ENCODE measurements at places on chromosomes 1 and 21.

GRCh38 chr1:2356911-2357845 is 34.2 kb downstream of the MORN1 start:
- ATAC-seq: no peak

GRCh38 chr21:39238275-39238674 is 55.0 kb upstream of the PSMG1 start:
- ATAC-seq: no peak

GRCh38 chr1:201014816-201015200 is 8.7 kb downstream of the KIF21B start:
- ATAC-seq: no peak

- peak; percentile 57 for ATAC-seq
Measured at GRCh38 chr1:42914092-42914627, 44.5 kb downstream of the SLC2A1 start.

DNA sequence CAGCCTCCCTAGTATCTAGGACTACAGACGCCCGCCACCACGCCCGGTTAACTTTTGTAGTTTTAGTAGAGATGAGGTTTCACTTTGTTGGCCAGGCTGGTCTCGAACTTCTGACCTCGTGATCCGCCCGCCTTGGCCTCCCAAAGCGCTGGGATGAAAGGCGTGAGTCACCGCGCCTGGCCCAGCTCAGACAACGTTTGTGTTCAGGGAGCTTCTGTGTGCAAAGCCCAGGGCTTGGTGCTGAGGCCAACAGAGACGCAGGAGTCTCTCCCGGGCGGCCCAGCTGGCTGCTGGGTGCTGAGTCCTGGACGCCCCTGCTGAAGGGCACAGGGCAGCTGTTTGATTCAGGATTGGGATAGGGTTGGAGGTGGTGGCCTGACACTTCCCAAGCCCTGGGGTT is 3.0 kb downstream of the PRKCZ start:
- ATAC-seq: no peak

DNA sequence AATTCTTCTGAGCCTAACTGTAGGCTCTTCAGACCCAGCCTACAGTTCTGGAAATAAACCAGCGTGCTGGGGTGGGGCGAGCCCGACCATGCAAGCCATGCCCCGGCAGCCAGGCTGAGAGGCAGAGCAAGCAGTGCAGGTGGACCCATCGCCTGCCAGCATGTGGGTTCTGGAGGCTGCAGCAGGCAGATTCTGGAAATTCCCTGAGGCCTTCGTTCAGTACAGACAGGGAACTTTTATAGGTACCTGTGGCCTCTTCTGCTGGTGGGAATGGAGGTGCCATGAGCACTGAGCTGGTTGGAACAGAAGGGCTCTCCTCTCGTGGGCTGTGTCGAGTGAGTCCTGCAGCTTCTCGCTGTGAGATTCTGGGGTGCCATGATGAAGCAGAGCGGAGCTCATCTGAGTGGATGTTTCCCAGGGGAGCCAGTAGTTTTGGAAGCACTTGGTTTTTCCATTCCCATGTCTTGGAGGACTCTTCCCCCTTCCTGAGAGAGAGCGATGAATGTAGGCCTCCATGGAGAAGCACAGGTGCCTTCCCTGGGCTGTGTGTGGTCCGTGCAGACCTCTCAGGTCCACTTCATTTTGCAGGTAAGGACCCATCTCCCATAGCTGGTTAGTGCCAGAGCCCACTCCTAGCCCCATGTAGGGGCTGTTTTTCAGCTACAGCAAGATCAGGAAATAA is 94.1 kb downstream of the PCBP3 start:
- ATAC-seq: no peak

GRCh38 chr1:183227422-183228346 is 41.6 kb downstream of the LAMC2 start:
- ATAC-seq: peak; percentile 56

- ATAC-seq: peak; percentile 35
Measured at GRCh38 chr1:208093754-208094719, 150.1 kb downstream of the PLXNA2 start.

DNA sequence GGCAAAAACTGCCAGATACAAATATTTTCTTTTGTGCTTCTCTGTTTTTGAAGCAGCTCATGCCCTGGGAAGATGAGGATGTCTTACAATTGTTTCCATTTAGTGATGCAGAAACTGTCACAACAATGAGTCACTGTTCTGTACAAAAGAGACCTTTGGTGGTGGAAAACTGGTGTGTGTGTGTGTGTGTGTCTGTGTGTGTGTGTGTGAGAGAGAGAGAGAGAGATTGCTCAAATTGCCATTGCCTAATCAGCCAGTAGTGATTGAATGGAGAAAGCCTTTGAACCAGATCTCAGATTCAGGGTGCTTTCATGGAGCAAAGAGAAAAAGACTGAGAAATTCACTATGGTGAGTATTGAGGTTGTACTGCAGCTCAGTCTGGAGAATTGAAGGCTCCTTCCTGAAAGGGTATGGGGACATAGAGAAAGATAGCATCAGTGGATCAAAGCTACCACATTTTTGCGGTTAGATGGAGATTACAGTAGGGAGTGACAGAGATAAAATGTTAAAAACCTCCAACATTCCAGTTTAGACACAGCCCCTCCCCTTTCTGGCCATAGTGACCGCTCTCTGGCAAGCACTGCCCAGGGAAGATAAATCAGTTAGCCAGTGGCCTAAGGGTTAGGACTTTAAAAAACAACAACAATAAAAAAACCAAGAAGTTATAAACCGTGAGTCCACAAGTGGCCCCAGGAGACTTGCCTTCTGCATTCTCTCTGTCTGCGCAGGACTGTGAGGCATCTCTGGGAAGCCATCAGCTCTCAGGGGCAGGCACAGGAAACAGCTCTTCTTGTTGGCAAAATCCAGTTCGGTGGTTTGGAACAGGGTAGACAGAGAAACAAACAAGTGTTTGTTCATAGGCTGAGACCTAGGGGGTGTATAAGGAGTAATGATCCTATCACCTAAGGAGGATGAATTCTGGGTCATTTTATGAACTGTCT is 406.5 kb downstream of the DUSP10 start:
- no peak for ATAC-seq

GRCh38 chr1:91879733-91880132 is 6.2 kb downstream of the TGFBR3 start:
- no peak for ATAC-seq

- ATAC-seq: no peak
Measured at GRCh38 chr1:119384591-119384990, 16.0 kb downstream of the HAO2 start.

DNA sequence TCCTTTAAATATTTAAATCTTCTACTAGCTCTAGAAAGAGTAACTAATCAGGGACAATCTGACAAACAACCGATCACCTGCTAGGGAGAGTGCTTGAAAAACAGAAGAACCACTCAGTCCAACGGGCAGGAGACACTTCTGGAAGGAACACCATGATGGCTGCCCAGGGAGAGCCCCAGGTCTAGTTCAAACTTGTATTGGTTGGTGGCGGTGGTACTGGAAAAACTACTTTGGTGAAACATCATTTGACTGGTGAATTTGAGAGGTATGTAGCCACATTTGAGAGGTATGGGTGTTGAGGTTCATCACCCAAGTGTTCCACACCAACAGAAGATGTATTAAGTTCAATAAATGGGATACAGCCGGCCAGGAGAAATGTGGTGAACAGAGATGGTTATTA is 4.8 kb upstream of the WDR47 start:
- ATAC-seq: peak; percentile 31

DNA sequence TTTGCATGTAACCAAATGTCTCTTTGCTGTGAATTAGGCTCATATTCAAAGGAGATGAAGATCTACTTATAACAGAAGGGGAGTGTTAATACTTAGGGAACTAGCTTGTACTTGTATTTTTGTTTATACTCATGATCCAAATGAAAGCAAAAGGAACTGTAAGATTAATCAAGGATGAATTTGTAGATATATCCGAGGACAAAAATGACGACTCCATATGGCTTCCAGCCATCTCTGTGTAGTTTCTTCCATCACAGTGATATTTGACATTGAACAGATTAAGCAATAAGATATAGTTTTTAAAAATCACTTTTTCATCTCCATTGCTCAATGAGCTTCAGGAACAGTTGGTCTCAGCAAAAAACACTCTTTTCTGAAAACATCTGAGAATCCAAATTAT is 257.4 kb upstream of the CAMK1G start:
- no peak for ATAC-seq

DNA sequence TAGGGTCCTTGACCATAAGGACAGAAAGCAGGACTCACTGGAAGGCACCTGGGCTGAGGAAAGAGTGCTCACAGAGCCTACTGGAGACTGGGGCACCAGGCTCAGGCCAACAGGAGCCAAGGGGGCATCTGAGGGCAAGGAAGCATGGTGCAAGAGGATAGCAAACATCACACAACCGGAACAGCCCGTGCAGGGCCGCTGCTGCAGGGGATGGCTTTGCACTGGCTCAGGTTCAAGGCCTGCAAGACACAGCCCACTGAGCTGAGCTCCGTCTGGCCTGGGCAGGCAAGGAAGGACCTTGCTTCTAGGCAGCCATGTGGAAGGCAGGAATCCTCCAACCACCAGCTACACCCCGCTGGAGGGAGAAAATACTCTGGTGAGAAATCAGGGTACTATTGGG is 59.8 kb upstream of the KIF26B start:
- no peak for ATAC-seq

- ATAC-seq: no peak
Measured at GRCh38 chr1:15189692-15190370, 36.3 kb downstream of the TMEM51 start.

DNA sequence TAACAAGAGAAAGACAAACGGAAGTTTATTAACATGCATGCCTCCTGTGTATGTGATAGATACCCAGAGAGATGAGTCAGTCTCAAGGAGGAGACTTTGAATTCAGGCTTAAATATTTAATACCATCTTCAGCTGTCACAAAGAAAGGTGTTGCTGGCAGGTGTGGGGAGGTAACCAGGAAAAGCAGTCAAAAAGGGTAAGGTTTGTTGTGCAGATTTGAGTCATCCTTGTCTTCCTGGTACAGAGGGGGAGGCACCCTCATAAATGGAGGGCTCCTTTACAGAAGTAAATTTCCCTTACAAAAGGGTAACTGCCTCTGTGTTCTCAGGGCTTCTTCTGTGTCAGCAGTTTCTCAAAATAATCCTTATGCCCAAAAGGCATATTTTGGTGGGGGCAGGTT is 75.2 kb upstream of the B3GALT5 start:
- ATAC-seq: peak; percentile 94

- ATAC-seq: no peak
Measured at GRCh38 chr1:176195547-176195946, 11.5 kb downstream of the COP1 start.

GRCh38 chr1:70864302-70864701 is 183.3 kb downstream of the PTGER3 start:
- ATAC-seq: no peak

GRCh38 chr1:76615253-76616035 is 251.8 kb upstream of the ST6GALNAC5 start:
- no peak for ATAC-seq

DNA sequence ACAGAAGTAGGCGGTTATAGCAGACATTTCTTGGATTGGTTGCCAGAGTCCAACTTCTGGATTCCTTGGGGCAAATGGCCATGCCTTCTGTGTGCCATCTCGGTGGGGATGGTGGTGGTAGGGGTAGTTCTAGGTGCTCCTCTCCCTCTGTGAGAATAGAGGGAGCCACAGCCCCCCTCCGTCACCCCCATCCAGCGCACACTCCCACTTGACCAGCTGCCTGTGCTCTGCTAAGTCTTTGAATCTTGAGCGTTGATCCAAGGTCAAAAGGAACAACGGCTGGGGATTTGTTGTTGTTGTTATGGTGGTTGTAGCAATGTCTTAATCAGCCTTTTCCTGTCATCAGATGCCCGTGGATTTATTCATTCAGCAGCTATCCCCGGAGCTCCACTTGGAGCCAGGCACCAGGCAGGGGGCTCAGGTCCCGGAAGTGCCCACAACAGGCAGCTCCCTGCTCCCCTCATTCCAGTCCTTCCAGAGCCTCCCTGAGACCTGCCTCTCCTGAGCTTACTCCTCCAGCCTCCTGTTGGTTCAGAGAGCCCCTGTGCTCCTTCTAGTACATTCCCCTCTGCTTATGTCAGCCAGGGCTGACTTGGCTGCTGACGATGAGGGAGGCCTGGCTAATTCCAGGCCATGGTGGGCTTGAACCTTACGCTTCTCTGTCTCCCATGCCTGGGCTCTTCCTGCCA is 146.6 kb upstream of the WNT4 start:
- no peak for ATAC-seq

- no peak for ATAC-seq
Measured at GRCh38 chr1:51313268-51313852, 17.0 kb downstream of the TTC39A start.

- ATAC-seq: peak; percentile 11
Measured at GRCh38 chr1:167431261-167431908, 86.9 kb downstream of the CD247 start.

DNA sequence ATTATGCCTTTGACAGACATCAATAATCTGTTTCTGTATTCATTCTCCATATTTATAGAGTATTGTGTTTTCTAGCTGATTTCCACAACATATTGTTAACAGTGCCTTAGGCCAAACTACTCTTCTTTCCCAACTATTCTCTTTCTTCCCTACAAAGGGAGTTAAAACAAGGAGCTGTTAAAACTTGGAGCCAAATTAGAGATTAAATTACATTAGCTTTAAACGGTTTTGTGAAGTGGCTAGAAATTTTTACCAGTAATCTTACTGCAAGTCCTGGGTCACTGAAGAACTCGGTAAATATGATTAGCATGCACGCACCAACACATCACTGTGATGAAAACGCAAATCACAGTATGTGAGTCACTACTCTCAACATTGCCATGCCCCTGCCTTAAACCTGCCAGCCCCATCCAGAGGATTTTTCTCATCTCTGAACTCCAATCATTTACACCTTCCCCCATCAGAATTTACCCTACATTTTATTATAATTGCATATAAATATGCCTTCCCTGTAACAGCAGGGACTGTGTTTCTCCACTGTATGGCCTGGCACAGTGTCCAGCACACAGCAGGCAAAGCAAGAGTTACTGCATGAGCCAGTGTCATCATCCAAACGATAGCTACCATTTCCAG is 1.5 kb upstream of the PRDX6 start:
- ATAC-seq: peak; percentile 50

GRCh38 chr1:44024031-44024902 is 7.0 kb downstream of the SLC6A9 start:
- no peak for ATAC-seq

- no peak for ATAC-seq
Measured at GRCh38 chr1:111647736-111648135, 28.1 kb downstream of the RAP1A start.

DNA sequence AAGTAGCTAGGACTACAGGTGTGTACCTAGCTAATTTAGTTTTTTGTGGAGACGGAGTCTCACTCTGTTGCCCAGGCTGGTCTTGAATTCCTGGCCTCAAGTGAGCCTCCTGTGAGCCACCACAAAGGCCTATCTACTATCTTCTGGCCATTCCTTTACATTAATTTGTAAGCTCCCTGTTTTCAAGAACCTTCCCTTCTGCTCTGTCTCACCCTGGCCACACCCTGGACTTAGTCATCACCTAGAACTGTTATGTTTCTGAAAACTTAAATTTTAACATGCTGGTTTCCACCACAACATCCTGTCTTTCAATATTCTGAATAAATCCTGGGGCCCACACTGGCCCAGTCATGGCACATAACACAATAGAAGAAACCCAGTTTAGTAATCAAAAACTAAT is 4.9 kb upstream of the B4GALT3 start:
- ATAC-seq: peak; percentile 18

DNA sequence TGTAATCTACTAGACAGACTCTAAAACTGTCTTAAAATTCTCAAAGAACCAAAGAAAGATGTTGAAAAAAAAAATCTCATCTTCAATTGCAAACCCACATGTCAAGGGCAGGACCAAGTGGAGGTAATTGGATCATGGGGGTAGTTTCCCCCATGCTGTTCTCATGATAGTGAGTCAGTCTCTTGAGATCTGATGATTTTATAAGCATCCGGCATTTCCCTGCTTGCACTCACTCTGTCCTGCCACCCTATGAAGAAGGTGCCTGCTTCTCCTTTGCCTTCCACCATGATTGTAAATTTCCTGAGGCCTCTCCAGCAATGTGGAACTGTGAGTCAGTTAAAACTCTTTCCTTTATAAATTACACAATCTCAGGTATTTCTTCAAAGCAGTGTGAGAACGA is 257.0 kb downstream of the HHIPL2 start:
- ATAC-seq: no peak

All from esophagus mucosa (tissue), 1 donor.